ENCODE measurements at places on chromosomes 11 and 22.

DNA sequence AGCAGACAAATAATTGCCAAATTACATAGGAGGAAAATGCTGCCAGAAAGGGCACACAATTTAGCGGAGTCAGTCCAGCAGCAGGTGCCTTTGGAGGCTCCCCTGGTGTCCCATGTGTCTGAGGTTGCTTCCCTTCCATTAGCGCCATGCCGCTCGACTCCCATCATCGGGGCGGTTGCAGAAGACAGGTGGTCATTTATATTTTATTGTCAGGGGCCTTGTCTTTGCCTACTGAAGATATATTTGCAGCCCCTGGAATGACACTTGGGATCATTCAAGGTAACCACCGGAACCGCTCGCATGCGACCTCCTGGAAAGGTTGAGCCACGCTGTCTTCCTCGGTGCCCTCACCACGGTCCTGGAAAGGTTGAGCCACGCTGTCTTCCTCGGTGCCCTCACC lies 298.3 kb downstream of the TBC1D22A start:
- no peak for DNase-seq

DNA sequence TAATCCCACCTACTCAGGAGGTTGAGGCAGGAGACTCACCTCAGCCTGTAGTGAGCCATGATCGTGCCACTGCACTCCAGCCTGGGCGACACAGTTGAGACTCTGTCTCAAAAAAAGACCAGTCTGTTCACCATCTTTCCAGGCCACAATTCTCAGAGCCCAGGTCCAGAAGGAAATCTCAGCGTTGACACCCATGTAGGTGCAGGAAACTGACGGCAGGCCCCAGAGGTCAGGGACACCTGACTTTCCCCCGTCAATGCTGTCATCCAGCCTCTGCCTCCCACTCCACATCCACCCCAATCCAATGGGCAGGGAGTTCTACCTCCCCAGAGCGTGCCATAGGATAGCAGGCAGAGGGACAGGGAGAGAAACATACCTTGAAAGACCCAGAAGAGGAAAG lies 5.9 kb upstream of the GRK2 start:
- DNase-seq = no peak

DNA sequence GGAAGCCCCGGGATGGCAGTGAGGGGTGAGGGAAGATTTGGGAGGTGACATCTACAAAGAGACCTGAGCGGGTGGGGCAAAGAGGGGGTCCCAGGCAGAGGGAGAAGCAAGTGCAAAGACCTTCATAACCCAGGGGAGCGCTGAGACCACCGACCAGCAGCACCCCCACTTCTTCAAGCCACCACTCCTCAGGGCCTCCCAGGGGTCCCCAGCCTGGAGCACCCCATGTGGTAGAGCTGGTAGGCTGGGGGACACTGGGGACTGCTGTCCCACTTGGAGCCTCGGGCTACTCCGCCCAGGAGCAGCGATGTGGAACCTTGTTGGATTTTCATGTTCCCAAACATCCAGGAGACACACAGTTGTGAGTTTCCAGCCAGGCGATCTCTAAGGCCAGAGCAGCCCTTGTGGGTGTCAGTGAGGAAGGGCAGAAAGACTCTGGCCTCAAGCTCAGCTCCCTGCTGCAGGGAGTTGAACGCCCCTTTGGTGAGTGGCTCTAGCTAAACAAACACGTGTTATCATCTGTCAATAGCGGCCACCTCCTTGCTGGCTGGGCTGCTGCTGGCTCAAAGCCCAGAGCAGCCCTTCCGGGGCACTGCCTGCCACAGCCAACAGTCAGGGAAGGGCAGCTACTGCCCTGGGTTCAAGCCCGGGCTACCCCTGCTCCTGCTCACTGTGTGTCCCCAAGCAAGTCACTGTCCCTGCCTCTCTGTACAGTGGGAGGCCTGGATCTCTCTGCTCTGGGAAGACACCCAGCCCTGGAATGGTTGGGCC lies 25.7 kb upstream of the CHKA start:
- DNase-seq = no peak

GRCh38 chr11:68542617-68543016 lies 82.1 kb downstream of the PPP6R3 start:
- DNase-seq = no peak

DNA sequence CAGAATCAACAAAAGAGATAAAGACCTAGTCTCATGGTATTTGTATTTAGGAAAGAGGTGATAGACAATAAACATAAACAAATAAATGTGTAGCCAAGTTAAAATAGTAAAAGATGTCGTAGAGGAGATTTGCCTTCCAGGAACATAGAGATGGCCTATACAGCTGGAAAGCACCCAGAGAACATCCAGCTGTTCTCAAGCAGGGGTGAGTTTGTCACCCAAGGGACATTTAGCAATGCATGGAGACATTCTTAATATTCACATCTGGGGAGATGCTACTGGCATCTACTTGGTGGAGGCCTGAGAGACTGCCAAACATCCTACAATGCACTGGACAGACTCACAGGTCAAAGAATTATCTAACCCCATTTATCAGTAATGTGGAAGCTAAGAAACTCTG lies 88.3 kb downstream of the C11orf87 start:
- no peak for DNase-seq

DNA sequence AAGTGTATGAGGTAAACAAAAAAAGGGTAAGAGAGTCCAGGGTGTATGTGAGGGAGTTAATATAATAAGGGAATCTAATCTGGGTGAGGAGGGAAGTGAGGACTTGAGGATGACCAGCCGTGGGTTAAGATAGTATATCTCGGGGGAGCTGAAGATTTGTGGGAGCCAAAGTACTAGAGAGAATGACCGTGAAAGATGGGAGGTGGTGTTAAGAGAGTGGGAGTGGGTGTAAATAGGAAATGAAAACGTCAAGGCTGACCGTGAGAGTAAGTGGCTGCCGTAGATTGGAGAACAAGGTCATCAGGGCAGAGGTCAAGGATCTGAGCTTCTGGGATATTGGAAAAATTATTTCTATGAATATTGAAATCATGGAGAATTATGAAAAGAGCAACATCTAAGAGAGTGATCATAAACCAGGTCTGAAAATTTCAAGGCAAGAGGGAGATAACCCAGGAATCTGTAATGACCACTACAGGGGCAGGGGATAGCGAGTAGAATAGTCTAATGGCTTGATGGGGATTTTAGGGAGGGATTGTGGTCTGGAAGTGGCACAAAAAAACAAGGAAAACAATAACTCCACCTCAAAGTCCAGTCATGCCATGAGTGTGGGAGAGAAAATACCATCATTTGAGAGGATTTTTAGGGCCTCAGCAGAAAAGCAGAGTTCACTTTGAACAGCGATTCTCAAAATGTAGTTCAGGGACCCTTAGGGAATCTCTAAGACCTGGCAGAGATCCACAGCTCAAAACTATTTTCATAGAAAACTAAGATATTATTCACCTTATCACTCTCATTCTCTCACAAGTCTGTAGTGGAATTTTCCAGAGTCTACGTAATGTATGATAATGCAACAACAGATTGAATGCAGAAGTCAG lies 72.0 kb downstream of the PRR5L start:
- no peak for DNase-seq

GRCh38 chr22:23772649-23773473 lies at the start of gene MMP11:
Gene MMP11 (plus strand): TSS chr22:23772849. CDS start chr22:23772871, 22 bp downstream.
- DNase-seq = peak; percentile 48

GRCh38 chr22:42670921-42671709 lies 21.9 kb upstream of the CYB5R3 start:
- no peak for DNase-seq

DNA sequence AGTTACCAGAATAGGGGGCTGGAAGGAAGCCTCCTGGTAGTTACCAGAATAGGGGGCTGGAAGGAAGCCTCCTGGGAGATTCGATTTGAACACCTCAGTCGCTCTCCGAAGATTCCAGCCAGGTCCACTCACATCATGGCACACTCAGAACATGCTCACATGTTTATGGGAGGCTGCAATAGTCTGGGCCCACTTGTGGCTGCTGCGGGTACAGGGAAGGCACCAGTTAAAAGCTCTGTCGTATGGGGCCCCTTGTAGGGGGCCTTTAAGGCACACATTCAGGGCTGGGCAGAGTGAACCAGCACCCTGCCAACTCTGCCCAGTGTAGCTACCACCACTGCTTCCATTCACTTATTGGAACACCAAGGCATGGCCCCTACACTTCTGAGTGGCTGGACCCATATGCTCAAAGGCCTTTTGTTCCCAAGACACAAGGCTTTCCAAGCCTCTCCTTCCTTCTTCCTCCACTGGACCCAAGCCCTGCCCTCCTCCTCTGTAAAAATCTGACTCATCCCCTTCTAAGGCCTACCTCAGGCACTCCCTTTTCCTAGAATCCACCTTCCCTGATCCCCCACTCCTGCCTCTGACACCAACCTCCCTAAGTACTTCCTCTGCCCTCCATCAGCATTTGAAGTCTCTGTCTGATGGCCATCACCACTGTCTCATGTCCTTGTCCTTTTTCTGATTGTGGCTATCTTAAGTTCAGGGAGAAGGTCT lies 28.0 kb downstream of the USP35 start:
- no peak for DNase-seq

DNA sequence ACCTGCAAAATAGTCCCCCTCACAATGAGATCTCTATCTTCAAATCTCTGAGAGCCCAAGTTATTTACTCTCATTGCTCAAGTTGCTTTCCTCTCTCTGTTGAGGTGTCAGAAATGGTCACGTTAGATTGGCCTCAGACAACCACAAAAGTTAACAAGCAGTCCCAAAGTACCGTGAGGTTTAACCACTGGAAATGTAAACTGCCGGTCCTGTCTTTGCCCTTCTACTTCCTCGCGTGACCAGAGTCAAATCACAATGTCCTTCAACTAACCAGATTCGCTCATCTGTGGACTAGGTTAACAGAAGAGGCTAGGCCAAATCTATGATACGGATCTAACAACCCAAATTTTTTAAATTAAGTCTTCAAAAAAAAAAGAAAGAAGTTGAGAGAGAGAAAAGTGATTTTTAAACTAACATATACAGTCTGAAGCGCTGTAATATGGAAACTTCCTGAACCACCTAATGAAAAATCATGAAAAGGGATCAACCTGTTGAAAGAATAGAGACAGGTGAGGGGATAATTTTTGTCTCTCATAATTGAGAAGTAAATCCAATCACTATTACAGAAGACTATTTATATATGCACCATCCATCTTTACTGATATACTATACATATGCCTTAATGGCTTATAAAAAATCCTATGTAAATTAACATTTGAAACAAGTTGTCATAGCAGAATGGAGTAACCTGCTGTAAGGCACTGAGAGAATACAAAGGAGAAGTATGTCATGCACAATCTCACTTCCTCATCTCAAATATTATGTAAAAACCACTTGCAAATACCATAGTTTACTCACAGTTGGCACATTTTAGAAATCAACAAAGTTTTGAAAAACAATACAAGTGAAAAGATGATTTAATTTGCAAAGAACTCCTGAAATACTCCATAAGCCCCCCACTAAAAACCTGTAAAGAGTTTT lies 3.3 kb upstream of the JAML start:
- DNase-seq = no peak

GRCh38 chr22:30209642-30210041 lies 36.9 kb downstream of the LIF start:
- no peak for DNase-seq

GRCh38 chr11:74035264-74035663 lies 26.4 kb upstream of the UCP3 start:
- DNase-seq = no peak

DNA sequence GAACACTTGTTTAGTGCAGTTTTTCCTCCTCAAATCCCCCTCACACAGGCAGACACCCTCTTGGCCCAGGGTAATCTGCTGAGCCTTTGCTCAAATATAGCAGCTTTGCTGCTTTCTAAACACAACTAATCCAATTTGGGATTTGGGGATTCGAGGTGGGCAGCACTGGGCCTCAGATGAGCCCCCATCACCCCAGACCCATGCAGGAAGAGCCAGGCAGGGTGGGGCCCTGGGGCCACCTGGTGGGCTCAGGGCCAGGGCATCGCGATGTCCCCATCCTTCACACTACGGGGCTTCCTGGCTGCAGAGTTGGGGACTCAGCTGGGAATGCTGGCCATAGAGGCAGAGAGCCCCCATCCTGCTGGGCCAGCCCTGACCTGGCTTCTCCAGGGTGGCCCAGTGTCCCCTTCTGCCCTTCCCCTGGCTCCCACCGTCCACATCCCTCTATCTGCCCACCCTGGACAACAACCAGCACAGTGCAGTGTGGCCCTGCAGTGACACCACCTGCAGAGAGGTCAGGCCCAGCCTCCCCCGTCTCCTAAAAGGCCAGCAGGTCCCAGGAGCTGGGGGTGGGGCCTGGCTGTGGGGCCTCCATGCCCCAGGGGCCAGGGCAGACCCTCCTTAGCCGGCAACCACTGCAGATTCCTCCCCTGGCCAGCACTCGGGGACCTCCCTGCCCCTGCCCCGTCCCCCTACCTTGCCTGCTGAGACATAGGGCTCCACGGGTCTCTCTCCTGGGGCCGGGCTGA lies 56.6 kb upstream of the CCDC188 start:
- DNase-seq = no peak

GRCh38 chr22:46446799-46447198 lies 90.6 kb downstream of the CELSR1 start:
- DNase-seq = no peak

DNA sequence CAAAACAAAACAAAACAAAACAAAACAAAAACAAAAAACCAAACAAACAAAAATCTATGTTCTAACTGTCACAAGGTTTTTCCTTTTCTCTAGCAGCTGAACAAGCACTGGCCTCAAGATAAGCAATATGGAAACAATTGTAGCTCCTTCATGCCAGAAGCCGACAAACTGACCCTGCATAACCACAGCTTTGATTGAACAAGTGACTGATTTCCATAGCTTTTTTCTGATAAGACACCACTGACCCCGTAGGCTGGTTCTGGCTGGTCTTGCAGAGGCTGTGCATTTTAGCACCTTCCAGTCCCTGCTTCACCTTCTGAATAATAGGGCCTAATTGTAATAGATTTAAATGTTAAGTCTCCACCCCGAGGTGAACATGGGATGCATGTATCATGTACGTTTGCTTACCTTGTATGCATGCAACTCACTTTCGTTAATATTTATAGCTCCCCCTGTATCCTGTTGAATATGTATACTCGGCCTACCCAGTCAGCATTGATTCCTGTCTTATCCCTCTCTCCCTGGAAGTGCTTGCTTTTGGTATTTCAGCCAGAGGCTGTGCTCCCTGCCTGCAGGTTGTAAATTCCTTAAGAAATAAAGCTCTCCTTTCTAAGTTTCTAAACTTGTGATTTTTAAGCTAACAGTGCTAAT lies 49.6 kb downstream of the CNTF start:
- no peak for DNase-seq

- DNase-seq = no peak
These were observed 22.0 kb upstream of the CD81 start for GRCh38 chr11:2355000-2355644.

GRCh38 chr11:130099356-130099755 lies 29.7 kb downstream of the APLP2 start:
- no peak for DNase-seq
